ENCODE measurements at places on chromosomes 2 and 18.

DNA sequence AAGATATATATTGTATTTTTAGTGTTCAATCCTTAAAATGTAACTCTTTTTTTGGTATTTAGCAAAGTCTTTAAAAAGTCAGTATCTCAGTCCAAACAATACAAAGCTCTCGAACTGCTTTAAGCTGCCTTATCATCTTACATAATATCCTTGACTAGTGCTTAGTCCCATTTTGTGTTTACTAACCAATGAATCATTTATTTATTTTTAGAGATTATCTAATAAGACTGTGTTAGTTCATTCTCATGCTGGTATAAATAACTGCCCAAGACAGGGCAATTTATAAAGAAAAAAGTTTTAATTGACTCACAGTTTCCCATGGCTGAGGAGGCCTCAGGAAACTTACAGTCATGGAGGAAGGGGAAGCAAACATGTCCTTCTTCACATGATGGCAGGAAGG is 248.3 kb upstream of the KYNU start:
- DNase-seq: no peak

- DNase-seq: peak; percentile 21
These were observed 4.8 kb downstream of the SOX11 start for GRCh38 chr2:5696945-5697521.

DNA sequence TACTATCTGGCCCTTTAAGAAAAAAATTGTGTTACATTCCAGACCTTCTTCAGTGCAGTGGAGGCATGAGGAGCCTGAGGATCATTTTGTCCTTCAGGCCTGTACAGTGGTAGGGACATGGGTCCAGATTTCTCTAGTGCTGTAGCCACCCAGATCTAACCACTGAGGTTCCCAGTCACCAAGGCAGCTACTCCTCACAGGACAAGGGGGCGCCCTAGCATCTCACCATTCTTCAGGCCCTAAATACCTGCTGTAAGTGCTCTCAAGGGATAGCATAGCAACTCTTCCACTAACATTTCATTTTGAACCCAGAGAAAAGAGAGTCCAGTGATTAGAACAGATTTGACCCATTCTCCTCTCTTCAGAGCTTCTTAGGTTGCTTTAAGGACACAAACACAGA is 1533.0 kb downstream of the LRP1B start:
- DNase-seq: no peak

GRCh38 chr2:221549143-221549542 is 23.0 kb downstream of the EPHA4 start:
- no peak for DNase-seq

DNA sequence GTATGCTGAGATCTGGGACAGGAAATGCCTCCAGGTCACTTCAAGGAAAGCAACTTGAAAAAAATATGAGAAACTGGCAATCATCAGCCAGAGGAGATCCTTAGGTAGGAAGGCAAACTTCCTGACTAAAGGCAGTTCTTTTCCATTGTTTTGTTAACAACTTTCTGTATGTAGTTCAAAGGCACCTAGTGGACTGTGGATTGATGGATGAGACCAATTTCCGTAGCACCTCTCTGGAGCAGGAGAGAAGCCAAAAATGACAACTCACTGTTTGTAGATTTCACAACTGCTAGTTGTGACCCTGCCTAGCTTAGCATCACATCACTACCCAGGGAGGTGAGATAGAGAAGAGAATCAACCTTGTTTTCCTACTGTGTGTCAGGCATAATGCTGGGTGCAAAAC is 21.8 kb upstream of the NOSTRIN start:
- DNase-seq: no peak

DNA sequence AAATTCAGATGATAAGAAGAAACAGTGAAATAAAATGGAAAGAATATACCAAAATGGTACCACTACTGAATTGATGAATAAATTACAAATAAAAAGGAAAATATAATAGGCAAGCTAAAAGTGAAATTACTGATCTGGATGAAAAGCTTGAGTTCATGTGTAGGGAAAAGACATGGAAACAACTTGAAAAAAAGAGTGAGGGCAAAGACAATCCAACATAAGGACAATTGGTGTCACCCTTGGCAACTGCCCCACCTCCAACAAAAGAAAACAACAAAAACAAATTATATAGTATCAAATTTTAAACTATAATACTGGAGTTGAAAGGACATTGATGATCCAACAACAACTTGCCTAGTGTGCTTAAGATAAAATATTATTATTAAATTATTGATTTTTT is 37.6 kb downstream of the PPP1R1C start:
- no peak for DNase-seq

GRCh38 chr2:37361216-37361815 is 16.9 kb downstream of the QPCT start:
- no peak for DNase-seq

GRCh38 chr2:17805717-17806363 is 10.4 kb upstream of the MSGN1 start:
- no peak for DNase-seq

DNA sequence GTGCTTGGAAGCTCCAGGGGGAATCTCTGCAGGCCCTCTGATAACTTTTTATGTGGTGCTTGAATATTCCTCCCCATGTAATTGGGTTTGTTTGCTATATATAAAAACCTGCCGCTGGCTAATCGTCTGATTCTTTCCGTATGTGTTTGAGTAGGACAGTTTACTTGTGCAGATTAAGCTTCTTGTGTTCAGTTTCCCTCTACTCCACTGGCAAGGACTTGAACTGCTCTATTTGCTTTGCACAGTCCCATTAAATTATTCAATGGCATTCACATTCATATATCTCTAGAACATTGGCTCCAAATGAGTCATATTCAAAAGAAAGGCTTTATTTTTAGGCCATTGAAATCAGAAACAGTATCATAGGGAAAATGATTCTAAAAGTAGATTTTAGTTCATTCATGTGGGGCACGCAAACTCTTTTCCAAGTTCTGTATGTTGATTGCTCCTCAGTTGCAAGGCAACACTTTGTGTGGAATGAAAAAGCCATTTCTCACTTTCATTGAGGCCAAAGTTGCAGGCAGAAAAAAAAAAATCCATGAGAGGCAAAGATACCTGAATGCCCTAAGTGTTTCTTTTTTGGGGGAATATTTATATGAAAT is 1682.3 kb upstream of the PIK3C3 start:
- no peak for DNase-seq

All from left ventricle myocardium superior (tissue), 1 donor.